ENCODE measurements at places on chromosomes 5 and 9. TPM values are rescaled to one million over a fixed set of nuclear protein-coding genes. Genes with fewer than 3 reads are reported as not detected.

GRCh38 chr9:135719472-135719871 lies 17.5 kb downstream of the KCNT1 start:
- no peak for DNase-seq

GRCh38 chr5:1033178-1033577 lies 24.6 kb downstream of the NKD2 start:
- DNase-seq: no peak

GRCh38 chr9:106025453-106025852 lies 331.1 kb downstream of the TMEM38B start:
- no peak for DNase-seq

DNA sequence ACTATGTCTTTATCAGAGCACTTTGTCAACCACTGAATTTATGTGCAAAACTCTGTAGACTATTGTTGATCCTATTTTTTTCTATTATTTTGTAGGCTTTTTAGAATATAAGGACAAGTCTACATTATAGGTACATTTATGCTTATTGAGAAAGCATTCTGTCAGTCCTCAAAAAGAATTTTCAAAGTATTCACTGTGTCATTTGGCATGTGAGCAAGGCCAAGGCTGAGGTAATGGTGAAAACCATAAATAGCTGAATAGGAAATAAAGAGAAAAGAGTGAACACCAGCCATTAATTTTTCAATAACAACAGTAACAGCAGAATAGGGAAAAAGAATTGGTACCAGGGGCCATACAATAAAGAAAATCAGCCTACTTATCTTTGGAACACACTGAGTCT lies 21.0 kb downstream of the SKIC3 start:
- DNase-seq: no peak

- no peak for DNase-seq
Measured at GRCh38 chr5:177183766-177184360, 50.3 kb downstream of the NSD1 start.

DNA sequence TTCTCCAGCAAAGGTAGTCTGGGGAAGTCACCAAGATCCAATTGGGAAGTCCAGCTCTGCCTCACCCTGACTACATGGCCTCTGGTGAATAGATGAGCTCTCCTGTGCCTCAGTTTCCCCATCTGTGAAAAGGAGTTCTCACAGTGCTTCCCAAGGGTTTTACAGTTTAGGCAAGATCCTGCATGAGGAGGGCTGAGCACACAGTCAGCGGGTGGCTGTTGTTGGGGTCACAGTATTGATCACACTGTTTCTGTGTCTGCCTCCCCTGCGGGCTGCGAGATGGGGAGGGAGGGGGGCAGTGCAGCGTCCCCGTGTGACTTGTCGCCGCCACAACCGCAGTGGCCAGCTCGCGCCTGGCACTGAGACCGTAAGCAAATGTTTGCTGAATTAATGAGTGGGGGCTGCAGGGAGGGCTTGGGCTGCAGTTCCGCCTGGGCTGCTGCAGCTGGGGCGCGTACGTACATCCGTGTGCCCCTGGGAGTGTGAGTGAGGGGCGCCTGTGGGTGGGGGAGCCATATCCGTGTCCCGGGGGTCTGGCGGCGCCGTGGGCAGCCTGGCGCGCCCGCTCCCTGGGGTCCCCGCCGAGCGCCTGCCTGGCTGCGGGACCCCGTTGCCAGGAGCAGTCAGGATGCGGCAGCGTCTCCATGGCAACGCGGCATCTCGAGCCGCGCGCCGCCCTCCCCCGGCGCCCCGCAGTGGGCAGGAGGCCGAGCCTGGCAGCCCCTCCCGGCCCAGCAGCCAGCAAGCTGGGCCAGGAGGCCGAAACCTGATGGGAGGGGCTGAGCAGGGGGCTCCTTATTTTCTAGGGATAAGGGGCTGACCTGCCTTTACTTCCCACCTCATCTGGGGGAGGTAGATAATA lies 31.4 kb upstream of the PSD2 start:
- no peak for DNase-seq

GLIPR2 gene
- total RNA-seq: 42.7 TPM

ZNG1F gene
- total RNA-seq: 1.1 TPM

- DNase-seq: no peak
Measured at GRCh38 chr5:891837-892393, 686 bp downstream of the BRD9 start.

CCNJL gene
- total RNA-seq: 13.0 TPM

DNA sequence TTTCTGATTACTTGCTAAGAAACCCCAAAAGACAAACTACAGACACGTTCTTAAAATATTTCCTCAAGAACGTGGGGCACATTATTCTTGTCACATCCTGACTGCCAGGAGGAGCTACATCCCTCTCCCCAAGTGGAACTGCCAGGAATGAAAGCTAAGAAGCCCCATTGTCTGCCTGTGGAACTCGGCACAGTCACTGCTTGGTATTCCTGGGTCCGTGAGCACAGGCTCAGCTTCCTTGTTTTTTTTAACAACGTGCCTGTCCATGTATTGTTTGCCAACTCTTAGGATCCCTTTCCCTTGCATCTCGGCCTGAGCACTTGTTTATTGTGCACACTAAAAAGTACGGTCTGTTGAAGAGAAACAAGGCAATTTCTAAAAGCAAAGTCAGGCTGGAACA lies 47.0 kb upstream of the SELENOP start:
- no peak for DNase-seq

DNA sequence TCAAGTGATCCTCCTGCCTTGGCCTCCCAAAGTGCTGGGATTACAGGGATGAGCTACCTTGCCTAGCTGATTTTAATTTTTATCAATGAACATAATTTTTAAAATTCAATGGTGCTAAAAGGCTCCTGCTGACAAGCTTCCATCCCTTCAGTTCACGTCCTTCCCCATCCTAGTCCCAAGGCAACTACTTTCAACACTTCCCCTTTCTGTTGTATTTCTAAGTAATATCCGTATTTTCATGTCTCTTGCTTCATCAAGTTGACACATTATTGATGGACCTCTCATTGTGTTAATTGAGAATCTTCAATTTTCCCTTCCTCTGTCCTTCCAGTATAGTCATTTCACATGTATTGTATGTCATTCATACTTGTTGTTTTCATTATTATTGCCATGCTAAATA lies 93.8 kb upstream of the RASGRF2 start:
- no peak for DNase-seq

Measured in epithelial cell of proximal tubule (primary cell).